ENCODE measurements at places on chromosomes 1 and 21.

GRCh38 chr1:1797731-1798341 lies 19.6 kb upstream of the NADK start:
- no peak for DNase-seq

- no peak for DNase-seq
Observed at GRCh38 chr21:18129526-18129925, 115.1 kb upstream of the CHODL start.

GRCh38 chr1:25146451-25146855 lies 85.8 kb downstream of the SYF2 start:
- DNase-seq = no peak

GRCh38 chr1:209416716-209417115 lies 166.8 kb upstream of the CAMK1G start:
- no peak for DNase-seq

- DNase-seq = no peak
Observed at GRCh38 chr1:185139246-185139645, 17.5 kb downstream of the TRMT1L start.

DNA sequence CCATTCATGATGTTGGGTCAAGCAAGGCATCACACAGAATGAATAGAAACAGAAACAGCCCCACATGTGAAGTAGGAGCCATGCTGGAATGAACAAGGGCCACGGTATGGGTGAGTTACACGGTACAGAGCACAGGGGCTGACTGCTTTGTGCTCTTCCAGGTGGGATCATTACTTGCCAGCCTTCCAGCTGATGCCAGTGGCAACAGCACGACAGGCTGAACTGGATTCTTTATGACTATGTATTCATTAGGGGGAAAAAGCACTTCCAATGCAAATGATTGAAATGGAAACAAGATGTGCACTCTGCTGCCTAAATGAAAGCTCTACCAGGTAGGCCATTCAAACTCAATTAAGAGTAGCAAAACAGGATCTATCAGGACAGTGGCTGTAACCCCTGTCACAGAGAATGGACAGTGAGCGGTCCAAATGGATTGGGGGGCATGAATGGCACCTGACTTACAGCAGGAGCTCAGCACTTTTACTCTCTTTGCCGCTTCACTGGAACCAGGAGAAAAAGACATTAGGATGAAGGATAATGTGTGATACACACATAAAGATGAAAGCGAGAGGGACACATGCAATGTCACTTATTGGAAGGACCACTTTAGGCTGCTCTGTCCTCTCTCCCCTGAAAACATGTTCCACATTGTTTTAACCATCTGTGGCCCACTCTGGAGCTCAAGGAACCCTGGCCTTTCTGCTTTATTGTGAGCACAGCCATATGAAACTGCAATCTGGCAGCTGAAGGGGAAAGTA lies 23.4 kb upstream of the IRF2BP2 start:
- no peak for DNase-seq

DNA sequence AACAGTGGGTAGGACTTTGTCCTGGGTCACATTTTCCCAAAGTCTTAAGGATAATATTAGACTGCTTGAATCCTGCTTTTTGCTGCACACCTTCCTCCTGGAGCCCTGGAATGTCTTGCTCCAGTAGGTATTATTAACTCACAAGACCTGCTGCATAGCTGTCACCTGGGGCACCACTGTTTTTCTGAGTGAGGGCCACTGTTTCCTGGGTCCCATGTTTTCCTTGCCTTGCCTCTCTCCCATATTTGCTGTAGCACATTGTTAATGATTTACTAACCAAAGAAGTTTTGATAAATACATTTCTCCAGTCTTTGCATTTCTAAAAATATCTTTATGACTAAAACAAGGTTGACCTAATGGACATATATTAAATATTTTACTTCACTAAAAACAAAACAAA lies 22.5 kb upstream of the FCAMR start:
- no peak for DNase-seq
